Mesenteric fat pad (tissue), 1 donor: ENCODE measurements at places on chromosomes 2 and 18. TPM values are rescaled to one million over a fixed set of nuclear protein-coding genes. Genes with fewer than 3 reads are reported as not detected.

- DNase-seq, result no peak
Observed at GRCh38 chr2:33316328-33316727, 160.1 kb upstream of the RASGRP3 start.

Gene TRPM8
- total RNA-seq, result not detected

DNA sequence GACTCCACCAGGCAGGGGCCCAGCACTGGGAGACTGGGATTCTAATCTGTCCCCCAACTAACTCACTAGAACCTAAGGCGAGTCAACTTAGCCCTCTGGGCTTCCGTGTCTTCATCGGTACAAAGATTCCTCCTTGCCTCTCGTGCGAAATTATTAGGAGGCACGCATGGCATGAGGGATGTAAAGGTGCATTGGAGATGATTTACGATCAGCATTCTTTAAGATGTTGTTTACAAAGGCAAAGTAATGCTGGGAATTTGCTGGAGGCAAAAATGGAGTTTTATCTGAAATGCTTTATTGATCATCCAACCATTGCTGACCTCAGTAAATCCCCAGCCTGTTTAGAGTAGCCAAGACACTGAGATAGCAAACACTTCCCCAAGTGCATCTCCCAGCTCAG, 171.8 kb upstream of the KLHL29 start:
- DNase-seq, result no peak

Gene C2orf72
- total RNA-seq, result not detected

GRCh38 chr2:174704642-174705041, 59.6 kb downstream of the CHRNA1 start:
- DNase-seq, result no peak
